Tibial nerve (tissue), 4 donors: ENCODE measurements at places on chromosomes 12 and 14.

DNA sequence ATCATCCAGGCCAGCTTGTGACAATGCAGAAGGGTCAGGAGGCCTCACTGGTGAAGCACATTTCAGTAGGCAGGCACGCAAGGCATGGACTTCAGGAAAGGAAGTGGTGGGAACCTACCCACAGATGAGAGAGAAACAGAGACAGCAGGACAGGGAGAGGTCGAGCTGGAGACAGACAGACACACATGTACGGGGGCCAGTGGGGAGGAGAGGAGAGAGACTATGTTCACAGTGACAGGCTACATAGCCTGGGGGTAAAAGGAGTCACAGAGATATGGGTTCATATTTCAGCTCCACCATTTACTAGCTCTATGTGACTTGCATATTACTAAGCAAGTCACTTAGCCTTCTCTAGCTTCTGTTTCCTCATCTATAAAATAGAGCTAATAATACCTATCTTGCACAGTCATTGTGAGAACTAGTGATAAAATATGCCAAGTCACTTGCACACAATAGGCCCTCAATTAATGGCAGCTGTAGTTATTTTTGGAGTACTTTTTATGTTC lies 91.1 kb upstream of the FUT8 start:
- DNase-seq: no peak

DNA sequence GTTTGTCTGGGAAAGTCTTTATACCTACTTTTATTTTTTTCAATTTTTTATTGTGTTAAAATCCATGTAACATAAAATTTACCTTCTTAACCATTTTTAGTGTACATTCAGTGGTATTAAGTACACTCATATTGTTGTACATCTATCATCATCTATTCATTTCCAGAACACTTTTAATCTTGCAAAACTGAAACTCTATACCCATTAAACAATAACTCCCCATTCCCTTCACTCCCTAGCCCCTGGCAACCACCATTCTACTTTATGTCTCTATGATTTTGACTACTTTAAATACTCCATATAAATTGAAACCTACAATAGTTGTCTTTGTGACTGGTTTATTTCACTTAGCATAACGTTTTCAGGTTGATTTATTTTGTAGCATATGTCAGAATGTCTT lies 131.9 kb upstream of the SLC38A2 start:
- no peak for DNase-seq

DNA sequence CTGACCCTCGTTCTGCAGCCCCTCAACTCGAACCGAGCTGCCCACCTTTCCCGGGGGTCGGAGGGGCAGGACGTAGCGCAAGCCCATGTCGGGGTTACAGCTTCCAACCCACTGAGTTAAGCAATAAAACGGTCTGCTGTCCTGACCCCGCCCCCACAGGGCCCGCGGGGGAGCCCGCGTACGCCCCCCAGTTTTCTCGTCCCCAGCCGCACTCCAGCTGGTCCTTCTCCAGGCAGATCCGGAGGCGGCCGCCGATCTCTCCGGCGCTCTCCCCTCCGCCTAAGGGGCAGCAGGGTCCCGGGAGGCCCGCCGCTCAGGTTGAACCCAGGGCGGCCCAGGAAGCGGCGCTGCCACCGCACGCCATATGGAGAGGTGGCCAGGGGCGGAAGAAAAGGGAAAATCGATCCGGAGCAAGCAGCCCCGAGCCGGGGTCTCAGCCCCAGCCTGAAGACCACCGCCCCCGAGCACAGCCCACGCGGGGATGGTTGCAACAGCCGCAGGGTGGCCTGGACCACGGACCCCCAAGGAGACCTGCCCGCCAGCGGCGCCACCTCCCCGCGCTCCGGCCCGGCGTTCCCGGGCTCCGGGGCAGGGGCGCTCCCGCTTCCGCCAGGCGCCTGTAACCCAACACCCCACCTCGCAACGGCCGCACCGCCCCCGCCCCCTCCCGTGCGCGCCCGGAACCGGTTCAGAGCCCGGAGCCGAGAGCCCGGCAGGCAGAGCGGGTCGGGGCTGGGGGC lies 760 bp downstream of the ACTN1 start:
- DNase-seq: peak; percentile 35

DNA sequence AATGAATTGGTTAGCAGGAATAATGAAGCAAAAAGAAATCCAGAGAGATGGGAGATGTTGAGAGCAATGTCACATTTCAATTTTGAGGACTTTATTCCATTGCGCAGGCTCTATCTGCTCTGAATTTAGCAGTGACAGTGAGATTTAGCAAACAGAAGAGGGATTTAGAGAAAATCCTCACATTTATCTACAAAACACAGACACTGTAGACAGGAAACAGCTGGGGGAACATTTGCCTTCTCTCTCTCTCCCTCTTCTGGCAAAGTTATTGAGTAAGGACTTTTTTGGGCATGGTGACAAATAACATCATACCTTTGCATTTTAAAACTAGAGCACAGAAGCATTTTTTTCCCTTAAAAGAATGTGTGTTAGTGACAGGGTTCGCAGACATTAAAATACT lies at the start of gene IGF1:
Gene IGF1 (minus strand): TSS at position 158 of the 400 bp plus-strand sequence. CDS start 182 bp downstream, outside the sequence.
- DNase-seq: no peak

- DNase-seq: no peak
Measured at GRCh38 chr12:116918464-116918863, 7.7 kb downstream of the FBXW8 start.

GRCh38 chr14:106694638-106695393 lies 1168.4 kb downstream of the TMEM121 start:
- no peak for DNase-seq

GRCh38 chr12:92074889-92075288 lies 70.8 kb downstream of the BTG1 start:
- DNase-seq: no peak

GRCh38 chr12:5085896-5086295 lies 42.2 kb downstream of the KCNA5 start:
- DNase-seq: no peak

- no peak for DNase-seq
Measured at GRCh38 chr12:26697217-26697616, 135.8 kb downstream of the ITPR2 start.

- DNase-seq: no peak
Measured at GRCh38 chr12:81517296-81517695, 241.9 kb downstream of the PPFIA2 start.

GRCh38 chr12:52514471-52515318 lies 5.5 kb downstream of the KRT5 start:
- peak; percentile 3 for DNase-seq

GRCh38 chr14:64764641-64765520 lies 60.7 kb downstream of the PLEKHG3 start:
- DNase-seq: peak; percentile 72

- peak; percentile 88 for DNase-seq
Measured at GRCh38 chr12:89352492-89353187, at the start of gene DUSP6. TSS of gene DUSP6 (minus strand) at chr12:89352501. CDS start at chr12:89352039, 462 bp downstream.

DNA sequence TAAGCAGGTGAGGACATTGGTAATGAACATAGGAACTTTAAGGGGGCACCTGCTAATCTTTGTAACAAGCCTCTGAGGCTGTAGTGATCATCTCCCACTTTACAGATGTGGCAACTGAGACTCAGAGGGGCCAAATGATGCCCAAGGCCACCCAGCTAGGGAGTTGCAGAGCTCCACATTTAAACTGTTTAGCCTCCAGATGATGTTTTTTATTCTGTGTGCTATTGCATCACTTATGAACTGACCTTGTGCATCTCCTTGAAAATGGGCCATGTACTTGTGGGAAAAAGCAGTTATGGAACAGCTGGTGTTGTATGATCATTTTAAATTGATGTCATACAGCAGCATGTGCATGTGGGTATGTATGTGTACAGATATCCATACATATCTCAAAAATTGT lies 41.4 kb downstream of the TPCN1 start:
- DNase-seq: no peak

- no peak for DNase-seq
Measured at GRCh38 chr14:75771595-75771994, 110.5 kb downstream of the TTLL5 start.

- DNase-seq: no peak
Measured at GRCh38 chr14:53226553-53226952, 73.4 kb upstream of the DDHD1 start.

- DNase-seq: no peak
Measured at GRCh38 chr12:55652352-55652751, 15.7 kb downstream of the OR10P1 start.
